ENCODE measurements at places on chromosomes 3 and 15. TPM values are rescaled to one million over a fixed set of nuclear protein-coding genes. Genes with fewer than 3 reads are reported as not detected.
A peak's percentile ranks its signal among the peaks of the same experiment; 100 is the strongest.

DNA sequence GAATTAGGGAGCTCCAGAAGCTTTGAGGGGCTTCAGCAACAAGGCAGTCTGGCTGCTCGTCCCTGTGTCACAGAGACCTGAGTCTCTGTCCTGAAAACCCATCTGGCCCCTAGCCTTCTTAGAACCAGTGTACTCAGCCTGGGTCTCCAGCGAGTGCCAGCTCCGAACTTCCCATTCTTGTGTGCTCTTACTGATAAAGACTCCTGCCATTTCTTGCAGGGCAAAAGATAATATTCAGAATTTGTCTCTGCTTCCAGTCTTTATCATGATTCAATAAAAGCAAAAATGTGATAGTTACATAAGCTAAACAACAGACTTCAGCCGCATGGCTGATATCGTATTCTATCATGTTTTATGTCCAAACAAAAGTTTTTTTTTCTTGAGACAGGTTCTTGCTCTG lies 36.0 kb upstream of the BCL2A1 start:
- DNase-seq = no peak

- DNase-seq = peak; percentile 66
These were observed 740 bp upstream of the ZBTB47 start for GRCh38 chr3:42652611-42653302.

DNA sequence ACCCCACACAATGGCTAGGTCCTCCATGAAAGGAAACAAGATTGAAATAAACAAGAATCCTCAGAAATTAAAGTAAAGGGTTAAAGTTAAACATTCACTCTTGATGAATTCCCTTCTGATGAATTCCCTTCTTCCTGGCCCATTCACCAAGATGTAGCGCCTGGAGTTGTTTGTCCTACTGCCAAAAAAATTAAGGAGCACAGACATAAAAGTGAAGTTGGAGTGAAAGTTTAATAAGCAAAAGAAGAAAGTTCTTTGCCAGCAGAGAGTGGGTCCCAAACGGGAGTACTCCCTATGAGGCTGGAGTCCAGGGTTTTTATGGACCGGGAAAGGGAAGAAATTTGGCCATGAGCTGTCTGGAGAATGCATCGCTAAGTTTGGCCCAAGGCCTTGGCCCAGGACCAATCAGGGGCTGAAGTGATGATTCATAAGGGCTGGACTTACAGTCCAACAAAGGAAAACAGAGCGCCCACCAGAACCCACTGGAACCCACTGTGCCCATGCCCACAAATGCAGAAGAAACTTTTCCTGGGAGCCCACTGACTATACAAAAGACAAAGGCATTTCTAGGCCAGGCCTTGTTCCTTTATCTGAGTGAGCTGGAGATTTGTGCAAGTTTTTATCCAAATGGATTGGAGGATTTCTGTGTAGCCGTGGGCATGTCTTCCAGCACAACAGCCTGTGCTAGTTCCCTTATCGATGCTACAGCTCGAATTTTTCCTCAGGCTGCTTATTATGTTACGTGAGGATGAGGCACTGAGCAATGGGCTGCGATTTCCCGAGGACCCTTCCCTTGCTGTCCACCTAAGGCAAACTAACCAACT lies 1561.6 kb downstream of the OTOL1 start:
- no peak for DNase-seq

DNA sequence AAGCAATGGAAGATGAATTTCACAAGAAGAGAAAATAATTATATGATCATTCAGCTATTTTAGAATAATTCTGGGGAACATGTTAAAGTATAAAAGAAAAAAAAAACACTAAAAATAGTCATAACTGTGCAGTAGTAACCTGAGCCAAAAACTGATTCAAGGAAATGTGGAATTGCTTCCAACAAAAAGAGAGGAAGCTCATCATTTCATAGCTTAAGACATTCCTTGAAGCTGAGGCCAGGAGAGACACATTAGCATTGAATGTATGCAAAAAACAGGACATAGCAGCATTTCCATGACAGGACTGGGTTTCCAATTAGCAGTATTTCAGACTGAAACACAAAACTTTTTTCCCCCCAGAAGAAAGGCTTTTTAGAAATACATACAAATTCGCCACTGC lies 27.7 kb upstream of the LRRN1 start:
- no peak for DNase-seq

PGBD4 gene
- total RNA-seq = 2.0 TPM

PIF1 gene
- total RNA-seq = 0.41 TPM

DNA sequence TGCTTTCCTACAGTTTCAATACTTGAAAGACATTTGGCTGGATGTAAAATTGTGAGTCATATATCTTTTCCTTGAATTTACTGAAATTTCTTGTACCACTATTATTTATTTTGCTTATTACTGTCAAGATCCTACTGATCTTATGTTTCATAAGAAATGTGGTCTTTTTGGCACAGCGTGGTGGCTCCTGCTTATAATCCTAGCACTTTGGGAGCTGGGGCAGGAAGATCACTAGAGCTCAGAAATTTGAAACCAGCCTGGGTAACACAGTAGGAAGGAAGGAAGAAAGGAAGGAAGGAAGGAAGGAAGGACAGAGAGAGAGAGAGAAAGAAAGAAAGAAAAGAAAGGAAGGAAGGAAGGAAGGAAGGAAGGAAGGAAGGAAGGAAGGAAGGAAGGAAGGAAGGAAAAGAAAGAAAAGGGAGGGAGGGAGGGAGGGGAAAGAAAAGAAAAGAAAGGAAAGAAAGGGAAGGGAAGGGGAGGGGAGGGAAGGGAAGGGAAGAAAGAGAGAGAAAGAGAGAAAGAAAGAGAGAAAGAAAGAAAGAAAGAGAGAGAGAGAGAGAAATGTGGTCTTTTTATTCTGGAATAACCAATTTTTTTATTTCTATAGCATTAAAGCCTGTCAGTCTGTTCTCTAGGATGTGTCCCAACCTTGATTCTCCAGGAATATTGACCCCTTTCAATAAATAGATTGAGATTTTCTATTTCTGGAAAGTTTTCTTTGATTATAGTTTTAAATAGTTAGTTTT lies 572.0 kb upstream of the TGFBR2 start:
- no peak for DNase-seq

DOCK3 gene
- total RNA-seq = 3.9 TPM

DNA sequence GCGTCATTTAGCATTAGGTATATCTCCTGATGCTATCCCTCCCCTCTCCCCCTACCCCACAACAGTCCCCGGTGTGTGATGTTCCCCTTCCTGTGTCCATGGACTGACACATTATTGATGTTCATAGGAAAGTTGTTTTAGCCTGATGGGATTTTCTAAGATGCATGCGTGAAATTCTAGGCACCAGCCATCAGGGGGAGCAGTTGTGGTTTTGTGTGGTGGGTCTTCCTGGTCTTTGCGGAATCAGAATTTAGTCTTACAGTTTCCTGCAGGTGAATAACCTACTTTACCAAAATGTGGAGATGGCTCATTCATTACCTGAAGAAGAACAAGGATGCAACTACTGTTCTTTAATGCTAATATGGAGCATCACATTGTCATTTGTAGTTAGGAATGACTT lies 455.0 kb upstream of the THBS1 start:
- no peak for DNase-seq

SGO1 gene
- total RNA-seq = 0.38 TPM

DNAH1 gene
- 2.2 TPM for total RNA-seq
